ENCODE measurements at places on chromosomes 1 and 21.

- peak; percentile 80 for DNase-seq
These were observed 1.2 kb downstream of the GBP5 start for GRCh38 chr1:89271341-89272015.

DNA sequence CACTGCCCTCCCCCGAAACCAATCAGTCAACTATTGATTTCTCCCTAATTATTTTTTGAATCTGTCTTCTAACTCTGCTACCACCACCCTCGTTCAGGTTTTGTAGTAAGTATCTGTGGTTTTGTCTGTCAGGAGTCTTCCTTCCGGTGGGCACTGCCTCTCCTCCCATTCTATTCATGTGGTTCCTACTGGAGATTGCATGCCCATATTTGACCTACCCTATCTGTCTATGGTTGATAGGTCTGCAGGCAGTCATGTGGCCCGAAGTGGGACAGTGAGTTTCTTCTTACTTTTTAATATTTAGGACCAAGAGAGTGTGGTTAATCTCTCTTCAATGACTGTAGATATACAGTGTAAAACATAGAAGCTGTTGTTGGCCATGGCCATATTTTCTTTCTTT, 17.8 kb upstream of the MAST2 start:
- no peak for DNase-seq

DNA sequence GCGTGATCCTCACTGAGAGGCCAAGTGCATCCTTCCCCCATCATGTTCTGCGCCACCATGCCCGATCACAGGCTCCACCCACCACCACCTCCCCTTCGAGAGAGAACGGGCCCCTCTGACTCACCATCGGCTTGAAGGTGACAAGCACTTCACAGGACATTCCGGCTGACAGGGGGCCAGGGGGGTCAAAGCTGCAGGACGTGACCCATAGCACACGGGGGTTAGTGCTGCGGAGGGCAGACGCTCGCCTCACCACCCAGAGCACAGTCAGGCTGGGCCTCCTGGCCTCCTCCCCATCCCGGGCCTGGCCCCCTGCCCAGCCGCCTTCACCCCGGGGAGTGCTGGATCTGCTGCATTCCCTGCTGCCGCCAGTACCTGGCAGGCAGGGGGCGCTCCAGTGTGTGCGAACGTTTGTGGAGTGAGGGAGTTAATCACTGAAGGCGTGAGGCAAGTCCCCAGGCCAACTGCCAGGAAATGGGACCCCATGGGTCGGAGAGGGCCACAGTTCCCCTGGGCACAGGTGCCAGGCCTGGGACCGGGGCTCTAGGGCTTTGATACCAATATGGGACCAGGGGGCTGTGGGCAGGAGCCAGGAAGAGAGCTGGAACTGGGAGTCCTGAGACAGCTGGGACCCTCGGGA, 40.9 kb upstream of the TMEM52 start:
- DNase-seq: peak; percentile 69

DNA sequence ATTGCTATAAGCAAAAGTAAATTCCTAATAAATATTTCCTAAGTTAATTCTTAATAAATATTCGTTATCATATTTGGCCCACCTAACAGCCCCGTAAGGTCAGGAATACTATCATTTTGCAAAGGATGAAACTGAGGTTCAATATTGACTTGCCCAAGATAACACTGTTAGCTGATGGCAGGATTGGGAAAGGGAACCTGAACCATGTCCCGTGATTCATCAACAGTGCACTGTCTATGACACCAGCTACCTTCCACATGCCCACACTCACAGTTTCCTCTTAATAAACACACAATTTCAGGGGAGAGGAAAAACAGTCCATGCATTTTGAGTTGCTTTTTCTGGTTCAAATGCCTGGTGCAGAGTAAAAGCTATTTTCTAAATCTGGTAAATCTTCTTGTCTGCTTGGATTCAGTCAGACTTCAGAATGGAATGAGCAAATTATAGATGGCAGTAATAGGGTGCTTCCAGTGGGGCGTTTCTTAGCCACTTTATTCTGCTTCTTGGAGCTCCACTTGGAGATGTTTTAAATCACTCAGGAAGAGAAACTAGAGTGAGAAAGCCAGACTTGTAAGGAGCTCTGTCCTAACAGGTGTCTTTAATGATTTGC, 354.6 kb downstream of the PDE4B start:
- no peak for DNase-seq

DNA sequence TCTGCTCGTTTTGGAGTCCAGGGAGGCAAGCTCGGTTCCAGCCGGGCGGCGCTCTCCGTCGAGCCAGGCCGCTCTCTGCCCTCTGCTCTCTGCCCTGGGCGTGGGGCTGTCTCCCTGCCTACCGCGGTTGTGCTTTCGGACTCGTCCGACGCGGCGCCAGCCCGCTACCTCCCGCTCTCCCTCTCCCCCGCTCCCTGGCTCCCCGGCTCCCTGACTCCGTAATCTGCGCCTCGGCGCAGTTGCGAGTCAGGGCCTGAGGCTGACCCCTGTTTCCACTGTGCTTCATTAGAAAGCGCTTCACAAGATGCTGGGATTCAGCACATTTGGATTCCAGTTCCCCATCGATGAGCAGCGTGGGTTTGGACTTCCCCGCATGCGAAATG, 2.2 kb downstream of the SOX13 start:
- DNase-seq: no peak

DNA sequence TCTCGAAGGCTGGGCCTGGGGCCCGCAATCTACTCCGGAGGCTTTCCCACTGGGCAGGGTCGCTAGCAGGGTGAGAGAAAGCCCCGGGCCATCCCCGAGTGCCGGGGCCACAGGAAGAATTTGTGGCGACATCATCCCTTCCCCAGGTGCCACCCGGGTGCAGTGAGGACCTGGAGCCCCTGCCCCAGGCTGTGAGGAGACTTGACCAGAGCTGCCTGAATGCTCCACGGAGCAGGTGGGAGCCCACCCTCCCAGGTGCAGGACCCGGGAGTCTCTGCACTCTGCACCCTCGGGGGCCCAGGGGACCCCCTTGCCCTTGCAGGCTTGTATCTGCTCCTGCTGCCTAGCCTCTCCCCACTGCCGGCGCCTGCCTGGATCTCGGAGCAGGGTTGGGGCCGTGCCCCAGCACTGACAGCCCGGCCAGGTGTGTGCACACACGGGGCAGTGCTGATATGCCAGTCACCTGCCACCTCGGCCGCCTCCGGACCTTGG, 67.5 kb upstream of the RGS7 start:
- no peak for DNase-seq

GRCh38 chr1:5503556-5504363, 488.5 kb downstream of the NPHP4 start:
- DNase-seq: no peak

GRCh38 chr1:70672442-70672888, 261.4 kb downstream of the CTH start:
- DNase-seq: no peak

DNA sequence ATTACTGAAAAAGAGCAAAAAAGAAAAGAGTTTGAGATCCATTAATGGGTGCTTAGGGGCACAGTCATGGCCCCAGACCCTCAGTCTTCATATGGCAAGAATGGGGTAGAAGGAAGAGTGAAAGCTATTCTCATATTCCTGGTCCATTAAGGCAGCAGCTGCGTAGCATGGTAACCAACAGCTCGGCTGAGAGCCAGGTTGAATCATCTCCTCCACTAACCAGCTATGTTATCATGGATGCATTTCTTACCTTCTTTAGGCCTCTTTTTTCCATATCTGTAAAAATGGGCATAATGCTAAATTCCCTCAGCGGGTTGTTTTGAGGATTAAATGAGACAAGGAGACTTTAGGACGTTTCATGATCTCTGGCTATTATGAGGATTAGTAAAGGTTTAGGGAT, 15.0 kb upstream of the SARS1 start:
- no peak for DNase-seq

DNA sequence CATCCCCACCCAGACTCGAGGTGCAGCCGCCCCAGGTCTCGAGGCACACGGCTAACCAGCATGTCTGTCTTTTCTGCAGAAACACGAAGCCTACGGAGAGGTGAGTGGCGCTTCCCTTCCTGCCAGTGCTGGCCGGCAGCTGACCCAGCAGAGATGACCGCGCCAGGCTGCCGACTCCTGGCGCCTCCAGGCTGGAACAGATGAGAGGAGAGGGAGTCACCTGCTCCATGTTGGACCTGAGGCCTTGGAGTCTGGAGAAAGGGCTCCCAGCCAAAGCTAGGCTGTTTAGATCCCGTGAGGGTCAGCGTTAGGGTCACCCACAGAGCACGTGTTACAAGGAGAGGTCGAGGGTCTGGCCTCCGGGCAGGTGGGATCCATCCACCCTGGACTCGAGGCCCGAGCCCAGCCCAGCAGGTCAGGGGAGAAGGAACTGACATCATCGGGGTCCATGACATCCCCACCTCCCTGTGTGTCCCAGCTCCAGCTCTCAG, 14.9 kb downstream of the COL6A2 start:
- DNase-seq: no peak

- DNase-seq: no peak
These were observed 17.1 kb downstream of the ATP6V1G3 start for GRCh38 chr1:198523182-198523950.
